Stimulated activated CD8-positive, alpha-beta memory T cell treated with anti-CD3 and anti-CD28 coated beads, Interleukin-4, amount 100 ng/mL, for 1 hour (primary cell): ENCODE measurements at places on chromosomes 2 and 18.

DNA sequence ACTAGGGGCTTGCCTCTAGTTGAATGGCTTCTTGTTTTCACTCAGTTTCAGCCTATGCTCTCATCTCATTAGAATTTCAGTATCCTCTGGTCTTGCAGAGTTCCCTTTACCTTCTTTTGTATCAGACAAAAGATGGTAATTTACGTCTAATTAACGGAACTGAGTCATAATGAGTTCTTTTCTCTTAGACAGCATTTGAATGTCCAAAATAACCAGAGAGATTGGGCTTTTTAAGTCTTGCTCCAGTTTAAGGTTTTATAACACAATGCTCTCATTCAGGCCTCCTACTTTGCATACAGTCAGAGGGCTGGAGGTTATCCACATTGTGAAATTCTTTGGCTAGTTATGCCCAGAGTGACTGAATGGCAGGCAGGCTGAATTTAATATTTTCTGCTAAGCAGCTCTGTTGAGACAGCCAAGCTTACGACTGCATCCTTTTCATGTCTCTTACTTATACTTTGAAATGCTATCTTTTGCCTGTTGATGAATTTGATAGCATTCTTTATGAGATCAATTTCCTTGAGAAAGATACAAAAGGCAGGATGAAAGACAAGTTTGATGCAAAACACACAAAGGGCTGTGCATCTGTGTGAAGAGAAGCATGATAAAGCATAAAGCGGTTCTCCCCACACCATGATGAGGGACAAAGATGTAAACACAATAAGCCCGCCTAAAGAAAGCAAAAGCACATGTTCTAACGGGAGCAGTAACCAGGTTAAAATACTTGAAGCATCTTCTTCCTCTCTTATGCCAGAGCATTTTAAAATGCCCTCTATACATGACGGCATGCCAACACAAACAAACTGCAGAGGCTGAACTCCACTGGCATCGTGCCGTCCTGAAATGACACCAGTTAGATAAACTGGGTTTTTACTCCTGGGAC, 90.0 kb downstream of the CDH2 start:
- DNase-seq = no peak

GRCh38 chr2:16189029-16189835, 248.9 kb downstream of the MYCN start:
- no peak for DNase-seq

DNA sequence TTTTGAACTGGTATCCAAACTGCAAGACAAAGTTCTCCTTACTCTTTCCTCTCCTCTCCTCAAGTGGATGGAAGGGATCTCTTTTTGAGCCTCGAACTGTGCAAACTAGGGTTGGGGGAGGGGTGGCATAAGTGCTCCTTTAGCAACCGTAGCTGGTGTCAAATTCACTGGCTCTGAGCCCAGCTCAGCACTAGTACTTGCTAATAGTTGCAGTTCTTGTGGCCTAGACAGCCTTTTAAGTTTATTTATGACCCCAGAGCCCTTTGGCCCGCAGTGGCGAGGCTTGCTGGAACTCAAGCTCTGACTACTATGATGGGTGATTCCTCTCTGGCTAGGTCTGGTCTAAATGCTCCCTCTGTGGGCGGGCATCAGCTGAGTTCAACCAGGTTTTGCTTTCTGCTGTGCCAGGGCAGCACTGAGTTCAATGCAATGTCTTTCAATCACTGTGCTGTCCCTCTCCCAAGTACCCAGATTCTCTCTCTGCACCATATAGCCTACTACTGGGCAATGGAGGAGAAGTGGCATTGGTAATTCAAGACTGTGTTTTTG, 528.4 kb upstream of the SYT4 start:
- no peak for DNase-seq

DNA sequence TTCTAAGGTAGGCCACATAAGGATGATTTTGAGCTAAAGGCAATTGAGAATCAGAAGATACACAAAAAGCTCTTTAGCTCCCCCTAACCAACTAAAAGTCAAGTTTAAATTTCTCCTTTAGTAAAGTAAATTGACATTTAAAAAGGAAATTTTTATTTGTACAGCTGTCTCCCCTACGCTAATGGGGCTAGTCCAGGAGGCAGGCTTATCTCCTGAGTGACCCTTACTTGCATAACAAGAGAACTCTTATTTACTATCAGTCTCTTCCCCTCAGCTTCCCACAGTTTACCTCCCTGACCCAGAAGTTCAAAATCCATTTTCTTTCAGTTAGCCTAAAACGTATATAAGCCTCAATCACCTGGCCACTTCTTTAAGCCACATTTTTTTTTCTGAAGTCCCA, 1002.8 kb upstream of the NRXN1 start:
- DNase-seq = no peak

DNA sequence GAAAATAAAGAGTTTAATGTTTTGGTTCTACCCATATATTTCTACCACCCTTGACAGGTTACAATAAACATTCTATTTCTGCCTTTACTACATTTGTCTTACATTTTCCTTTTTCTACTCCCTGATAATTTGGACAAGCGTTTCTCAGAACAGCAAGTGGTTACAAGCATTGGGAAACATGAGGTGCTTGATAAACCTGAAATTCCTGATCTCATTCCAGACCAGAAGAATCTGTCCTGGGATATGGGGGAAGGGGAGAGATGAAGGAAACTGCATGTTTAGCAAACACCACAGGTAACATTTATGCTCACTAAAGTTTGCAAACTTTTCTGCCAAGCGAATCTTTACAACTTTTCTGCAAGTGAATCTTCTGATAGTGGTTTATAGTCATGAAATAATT, 28.3 kb upstream of the DSC1 start:
- DNase-seq = no peak

DNA sequence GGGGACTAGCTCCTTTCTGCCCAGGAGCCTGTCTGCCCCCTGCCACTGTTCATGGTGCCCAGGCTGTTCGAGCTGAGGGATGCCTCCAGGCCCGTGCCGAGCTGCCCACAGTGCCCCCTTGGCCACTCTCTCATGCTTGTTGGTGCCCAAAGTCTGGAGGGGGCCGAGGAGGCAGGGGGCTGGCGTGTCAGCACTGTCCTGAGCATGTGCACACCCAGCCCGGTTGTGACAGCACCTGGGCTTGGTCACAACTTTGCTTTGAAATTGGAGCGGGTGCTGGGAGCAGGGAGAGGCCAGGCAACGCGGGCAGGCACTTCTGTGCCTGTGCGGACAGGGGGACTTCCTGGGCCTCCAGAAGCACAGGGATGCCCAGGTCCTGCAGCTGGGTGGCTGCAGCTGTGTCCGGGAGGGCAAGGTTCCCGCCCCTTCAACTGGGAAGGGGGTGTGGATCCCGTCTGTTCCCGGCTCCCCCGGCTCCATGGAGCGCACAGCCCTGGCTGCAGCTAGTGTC, 22.2 kb upstream of the RAPGEF4 start:
- DNase-seq = no peak

DNA sequence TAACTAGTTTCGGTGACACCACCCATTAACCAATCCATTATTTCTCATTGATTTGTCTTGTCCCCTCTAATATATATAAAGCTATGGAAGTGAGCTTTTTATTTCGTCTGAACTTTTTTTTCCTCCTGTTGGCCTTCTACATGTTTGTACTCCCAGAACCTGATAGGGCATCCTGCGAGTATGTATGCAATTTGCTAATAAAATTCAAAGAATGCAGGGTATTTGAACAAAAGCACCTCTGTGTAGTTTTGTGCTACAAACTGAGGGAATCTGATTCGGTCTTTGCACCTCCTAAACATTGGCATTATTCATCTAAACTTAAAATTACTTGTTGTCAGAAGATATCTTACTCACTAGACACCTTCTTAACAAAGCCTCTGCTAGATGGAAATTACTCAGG, 242.9 kb upstream of the TMEFF2 start:
- no peak for DNase-seq

DNA sequence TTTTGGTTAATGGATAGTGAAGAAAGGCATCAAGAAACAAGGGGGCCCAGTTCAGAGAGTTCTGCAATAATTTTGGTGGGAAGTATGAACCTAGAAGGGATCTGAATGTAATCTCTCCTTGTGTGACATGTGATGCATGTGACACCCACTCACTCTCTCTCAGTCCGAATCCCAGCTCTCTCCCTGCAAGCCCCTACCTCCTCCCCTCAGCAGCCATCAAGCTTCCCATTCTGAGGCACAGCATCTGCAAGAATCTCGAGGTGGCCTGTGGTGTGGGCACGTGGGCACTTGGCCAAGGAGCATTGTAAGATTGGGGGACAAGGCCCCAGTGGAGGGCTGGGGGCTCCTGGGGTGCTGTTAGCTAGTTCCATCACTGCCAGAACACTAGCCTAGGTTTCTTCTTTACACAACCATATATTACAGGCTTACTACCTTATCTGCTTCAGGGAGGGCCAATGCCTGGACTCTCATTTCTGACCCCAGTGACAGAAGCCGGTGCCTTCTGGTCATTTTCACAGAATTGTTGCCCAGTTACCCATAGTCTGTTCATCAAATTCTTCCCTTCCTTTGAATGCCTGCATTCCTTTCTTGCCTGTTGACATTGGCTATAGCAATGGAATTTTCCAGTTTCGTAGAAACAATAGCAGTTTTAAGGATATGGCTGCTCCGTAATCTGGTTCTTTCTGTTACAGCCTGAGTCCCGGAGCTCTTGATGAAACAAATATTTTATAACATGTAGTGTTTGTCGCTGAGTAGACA, 13.3 kb upstream of the LCLAT1 start:
- DNase-seq = no peak

DNA sequence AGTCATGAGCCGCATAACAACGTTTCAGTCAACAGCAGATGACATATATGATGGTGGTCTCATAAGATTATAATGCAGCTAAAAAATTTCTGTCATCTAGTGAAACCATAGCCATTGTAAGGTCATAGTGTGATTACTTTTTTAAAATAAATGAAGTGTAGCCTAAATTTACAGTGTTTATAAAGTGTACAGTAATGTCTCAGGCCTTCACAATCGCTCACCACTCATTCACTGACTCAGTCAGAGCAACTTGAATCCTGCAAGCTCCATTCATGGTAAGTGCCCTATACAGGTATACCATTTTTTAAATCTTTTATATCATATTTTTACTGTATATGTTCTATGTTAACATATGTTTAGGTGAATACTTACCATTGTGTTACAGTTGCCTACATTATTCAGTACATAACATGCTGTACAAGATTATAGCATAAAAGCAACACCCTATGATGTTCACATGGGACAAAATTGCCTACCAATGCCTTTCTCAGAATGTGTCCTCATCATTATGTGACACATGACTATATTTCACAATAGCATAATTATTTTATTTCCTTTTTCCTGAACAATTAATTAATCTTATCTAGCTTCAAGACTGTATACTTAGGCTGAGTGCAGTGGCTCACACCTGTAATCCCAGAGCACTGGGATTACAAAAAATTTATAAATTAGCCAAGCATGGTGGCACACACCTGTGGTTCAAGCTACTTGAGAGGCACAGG, 1115.9 kb upstream of the ZEB2 start:
- no peak for DNase-seq

DNA sequence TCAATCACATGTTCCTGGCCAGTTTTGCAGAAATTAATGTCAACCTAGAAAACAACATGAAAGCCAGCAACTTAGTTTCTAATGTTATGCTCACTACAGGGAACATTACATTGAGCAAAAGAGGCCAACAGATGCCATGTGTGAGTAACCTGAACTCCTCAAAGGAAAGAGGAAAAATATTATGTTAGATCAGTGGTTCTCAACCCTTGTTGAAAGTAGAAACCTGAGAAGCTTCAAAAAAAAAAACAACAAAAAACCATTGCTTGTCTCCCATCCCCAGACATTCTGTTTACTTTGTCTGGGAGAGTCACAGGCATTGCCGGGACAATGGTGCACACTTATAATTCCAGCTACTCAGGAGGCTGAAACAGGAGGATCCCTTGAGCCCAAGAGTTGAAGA, 57.7 kb downstream of the METTL4 start:
- no peak for DNase-seq

GRCh38 chr2:196162586-196163175, 8.7 kb downstream of the STK17B start:
- no peak for DNase-seq

- no peak for DNase-seq
These were observed 41.3 kb upstream of the GBX2 start for GRCh38 chr2:236209535-236209934.

GRCh38 chr2:240799033-240799820, 20.8 kb downstream of the KIF1A start:
- no peak for DNase-seq

DNA sequence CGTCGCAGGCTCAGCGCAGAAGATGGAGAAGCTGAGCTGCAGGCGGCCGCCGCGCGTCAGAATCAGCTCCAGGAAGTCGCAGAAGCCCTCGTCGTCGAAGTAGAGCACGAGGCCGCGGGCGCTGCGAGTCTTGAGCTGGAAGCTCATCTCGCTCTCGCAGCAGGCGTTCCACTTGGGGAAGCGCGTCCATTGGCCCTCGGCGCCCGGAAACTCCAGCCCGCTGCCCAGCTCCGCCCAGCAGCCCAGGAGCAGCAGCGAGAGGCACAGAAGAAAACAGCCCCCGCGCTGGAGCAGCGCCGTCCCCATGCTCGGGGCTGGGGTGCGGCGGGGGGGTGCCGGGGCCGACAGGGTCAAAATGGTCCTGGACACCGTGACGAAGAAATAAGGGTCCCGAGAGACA, 4.0 kb downstream of the NRXN1 start:
- DNase-seq = no peak

- no peak for DNase-seq
These were observed 53.4 kb downstream of the THADA start for GRCh38 chr2:43542285-43542933.

GRCh38 chr2:132984731-132985130, 314.7 kb upstream of the LYPD1 start:
- no peak for DNase-seq

DNA sequence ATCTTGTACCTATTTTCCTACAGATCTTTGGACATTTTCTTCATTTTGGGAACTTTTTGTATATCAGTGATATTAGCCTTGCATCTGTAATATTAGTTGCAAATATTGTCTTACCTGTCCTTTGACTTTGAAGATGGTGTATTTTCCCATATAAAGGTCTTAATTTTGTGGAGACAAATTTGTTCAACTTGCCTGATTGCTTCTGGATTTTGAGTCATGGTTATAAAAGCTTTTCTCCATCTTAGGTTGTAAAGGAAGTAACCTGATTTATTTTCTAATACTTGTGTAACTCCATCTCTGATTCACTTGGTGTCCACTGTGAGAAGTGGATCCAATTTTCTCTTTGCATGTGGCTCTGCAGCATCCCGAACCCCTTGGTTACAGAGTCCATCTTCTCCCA, 97.7 kb upstream of the OTOS start:
- no peak for DNase-seq

DNA sequence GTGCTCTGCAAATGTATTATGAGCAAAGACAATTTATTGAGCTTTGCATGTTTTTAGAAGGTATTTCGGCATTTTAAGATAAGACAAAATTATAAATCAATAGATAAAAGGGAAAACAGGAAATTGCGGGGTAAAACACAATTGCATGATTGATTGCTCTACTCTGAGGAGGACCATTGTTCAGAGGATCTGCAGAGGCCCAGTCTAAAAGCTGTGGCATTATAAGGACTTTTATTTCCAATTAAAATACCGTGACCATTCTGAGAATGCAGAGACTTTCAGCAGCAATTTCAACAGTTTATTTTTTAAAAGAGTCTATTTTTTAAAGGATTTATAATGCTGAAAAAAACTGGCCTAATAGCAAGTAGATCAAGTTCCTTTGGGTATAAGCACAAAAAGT, 62.0 kb downstream of the TPGS2 start:
- DNase-seq = no peak

GRCh38 chr18:23169673-23170044, 34.4 kb downstream of the CABLES1 start:
- DNase-seq = no peak
